Stimulated activated CD8-positive, alpha-beta memory T cell treated with anti-CD3 and anti-CD28 coated beads, Interleukin-15, amount 100 ng/mL, for 24 hours (primary cell): ENCODE measurements at places on chromosomes 7 and 10.

GRCh38 chr10:60917331-60918280, 26.4 kb downstream of the RHOBTB1 start:
- no peak for DNase-seq

GRCh38 chr7:48140001-48140681, 31.1 kb upstream of the ABCA13 start:
- no peak for DNase-seq

DNA sequence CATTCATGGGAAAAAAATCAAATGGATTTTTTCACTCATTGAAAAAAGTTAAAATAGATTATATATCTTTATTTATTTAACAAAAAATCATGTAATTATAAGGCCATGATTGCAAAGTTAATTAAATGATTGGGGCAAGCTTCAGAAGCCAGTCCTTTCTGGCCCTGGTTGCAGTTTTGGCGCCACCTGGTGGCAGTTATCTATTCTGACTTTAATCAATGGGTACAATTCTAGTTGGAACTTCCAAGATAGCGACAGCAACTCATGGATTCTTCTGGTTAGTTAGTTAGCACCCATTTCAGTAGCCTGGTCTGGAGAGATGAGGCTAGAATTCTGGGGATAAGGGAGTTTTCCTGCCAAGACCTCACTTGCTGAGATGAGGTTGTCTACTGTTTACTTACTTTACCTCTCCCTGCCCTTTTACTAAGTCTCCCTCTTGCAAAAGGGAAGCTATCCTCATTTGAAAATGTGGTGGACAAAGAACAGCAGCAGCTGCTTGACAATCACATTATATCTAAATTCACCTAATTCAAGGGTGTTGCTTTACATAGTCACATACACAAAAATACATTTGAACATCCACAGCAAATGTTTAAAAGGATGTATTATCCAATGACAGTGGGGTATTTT, 42.3 kb downstream of the NOC3L start:
- peak; percentile 43 for DNase-seq

- DNase-seq, result no peak
These were observed at the start of gene MET for GRCh38 chr7:116671681-116672595. Gene MET, plus strand, starts transcription at chr7:116672196. Its CDS starts 26,889 bp downstream, at chr7:116699085.

GRCh38 chr10:92761571-92761970, 71.8 kb downstream of the HHEX start:
- DNase-seq, result no peak

DNA sequence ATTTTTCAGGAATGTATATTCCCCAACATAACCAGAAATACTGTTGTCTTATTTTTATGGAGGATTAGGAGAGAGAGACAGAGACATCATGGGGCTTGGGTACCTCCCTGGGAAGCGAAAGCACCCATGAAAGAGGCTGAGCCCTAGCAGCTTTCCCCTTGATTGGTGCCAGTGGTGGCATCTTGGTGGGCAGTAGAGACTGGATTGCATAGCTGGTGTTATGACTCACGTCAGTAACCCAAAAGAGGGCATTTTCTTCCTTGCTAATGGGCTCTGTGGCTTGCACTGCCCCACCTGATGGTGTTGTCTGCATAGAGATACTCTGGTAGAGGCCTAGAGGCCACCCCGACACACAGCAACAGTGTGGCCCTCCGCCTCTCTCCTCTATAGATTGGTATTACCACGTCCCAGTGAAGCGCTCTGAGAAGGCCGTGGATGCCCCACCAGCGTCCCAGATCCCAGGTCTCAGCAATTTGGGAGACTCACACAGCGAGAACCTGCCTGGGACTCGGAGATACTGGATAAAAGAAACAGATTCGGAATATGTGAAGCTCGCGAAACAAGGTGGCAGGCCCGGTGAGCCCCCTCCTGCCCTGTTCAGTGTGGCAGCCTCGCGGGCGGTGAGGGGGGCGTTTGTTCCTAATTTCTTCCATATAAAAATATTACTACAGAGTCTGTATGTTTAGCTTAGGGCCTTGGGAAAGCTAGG, 5.8 kb downstream of the C7orf57 start:
- DNase-seq, result no peak

DNA sequence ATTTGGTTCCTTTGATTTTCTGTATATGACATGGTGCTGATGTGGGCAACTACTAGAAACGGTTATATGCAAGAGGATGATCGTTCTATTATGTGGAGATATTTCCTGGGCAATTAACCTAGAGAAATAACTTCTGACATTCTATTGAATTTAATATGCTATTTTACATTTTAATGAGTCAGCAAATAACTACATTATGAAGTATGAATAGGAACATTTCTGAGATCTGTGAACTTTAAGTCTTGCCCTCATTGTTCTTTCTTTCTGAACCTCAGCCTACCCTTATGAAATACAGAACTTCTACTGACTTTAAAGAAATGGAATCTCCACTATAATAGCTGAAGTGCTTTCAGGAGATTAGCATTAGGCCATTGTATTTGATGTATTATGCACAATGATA, 59.6 kb downstream of the ZNF800 start:
- no peak for DNase-seq

GRCh38 chr10:73967022-73967429, 30.9 kb upstream of the VCL start:
- DNase-seq, result no peak

GRCh38 chr7:152866125-152866524, 106.6 kb downstream of the ACTR3B start:
- no peak for DNase-seq

- no peak for DNase-seq
These were observed 89.8 kb downstream of the DOCK4 start for GRCh38 chr7:112116358-112116757.

GRCh38 chr10:83469728-83470331, 669.5 kb upstream of the GHITM start:
- no peak for DNase-seq

DNA sequence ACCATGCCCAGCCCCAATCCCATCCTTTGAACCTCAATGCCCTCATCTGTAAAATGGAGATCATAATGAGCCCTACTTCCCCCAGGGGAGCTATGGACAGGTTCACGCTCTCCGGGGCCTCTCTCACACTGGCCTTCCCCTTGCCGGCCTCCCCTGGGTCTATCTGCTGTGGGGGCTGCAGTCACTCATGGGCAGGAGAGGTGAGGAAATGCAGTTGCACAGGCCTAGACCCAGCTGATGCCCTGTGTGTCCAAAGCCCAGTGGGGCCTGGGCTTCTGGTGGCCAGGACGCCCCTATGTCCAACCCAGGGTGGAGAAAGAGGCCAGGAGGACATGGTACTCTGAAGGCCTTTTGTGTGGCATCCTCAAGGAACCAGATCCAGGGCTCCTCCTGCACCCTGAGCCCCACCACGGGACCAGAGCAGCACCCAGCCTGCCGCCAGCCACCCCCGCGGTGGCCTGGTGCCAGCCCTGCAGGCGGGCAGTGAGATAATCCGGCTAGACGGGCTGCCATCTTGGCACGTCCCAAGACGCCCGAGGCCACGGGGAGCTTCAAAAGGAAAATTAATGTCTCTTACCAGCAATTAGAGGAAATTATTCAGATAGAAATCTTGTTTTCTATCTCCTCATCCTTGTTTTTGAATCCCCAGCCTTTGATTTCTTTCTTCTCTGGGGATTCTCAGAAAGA, 39.0 kb downstream of the MYL10 start:
- DNase-seq, result no peak

GRCh38 chr7:35553519-35553918, 141.4 kb downstream of the HERPUD2 start:
- DNase-seq, result no peak
